H1 (cell line): ENCODE measurements at places on chromosomes 12 and 14.

DNA sequence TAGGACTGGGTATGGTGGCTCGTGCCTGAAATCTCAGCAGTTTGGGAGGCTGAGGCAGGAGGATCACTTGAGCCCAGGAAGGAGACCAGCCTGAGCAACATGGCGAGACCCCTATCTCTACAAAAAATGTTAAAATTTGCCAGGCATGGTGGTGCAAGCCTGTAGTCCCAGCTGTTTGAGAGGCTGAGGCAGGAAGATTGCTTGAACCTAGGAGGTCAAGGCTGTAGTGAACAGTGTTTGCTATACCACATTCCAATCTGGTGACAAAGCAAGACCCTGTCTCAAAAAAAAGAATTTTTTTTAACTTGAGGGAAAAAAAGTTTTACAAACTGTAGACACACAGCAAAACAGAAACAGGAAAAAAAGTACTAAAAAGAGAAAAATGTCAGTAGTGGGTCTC is 2.3 kb upstream of the MAP3K9 start:
- no peak for DNase-seq

- no peak for DNase-seq
Measured at GRCh38 chr12:62438098-62438692, 28.4 kb upstream of the MON2 start.

- no peak for DNase-seq
Measured at GRCh38 chr14:67934087-67934486, 114.5 kb downstream of the RAD51B start.

- no peak for DNase-seq
Measured at GRCh38 chr12:13772264-13772663, 209.1 kb downstream of the GRIN2B start.

GRCh38 chr14:63952933-63953437 is 100.2 kb downstream of the SYNE2 start:
- DNase-seq = no peak

DNA sequence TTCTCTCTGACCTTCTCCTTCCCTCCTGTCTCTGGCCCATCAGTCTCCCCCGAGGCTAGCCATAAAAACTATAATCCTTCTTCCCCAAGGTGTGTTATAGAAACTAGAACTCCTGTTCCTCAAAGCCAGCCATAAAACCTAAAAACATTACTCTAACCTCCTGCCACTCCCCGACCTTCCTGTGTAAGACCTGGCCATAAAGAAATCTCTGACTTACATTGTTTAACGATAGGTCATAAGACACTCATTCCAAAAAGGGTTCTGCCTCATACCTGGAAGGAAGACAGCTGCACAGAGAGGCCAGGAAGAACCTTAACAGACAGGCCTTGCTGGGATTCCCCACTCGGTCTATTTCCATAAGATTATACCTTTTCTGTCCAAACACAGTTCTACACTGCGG is 70.9 kb upstream of the EEA1 start:
- DNase-seq = no peak

- DNase-seq = peak; percentile 2
Measured at GRCh38 chr14:59395672-59396071, 69.5 kb downstream of the GPR135 start.

- peak; percentile 58 for DNase-seq
Measured at GRCh38 chr14:100416921-100417860, 94.1 kb downstream of the SLC25A47 start.
